ENCODE measurements at places on chromosomes 11 and 22. TPM values are rescaled to one million over a fixed set of nuclear protein-coding genes. Genes with fewer than 3 reads are reported as not detected.

CTSC gene
- total RNA-seq = 236 TPM

SYT8 gene
- total RNA-seq = not detected

MYO7A gene
- not detected for total RNA-seq

GRK2 gene
- 41.8 TPM for total RNA-seq

BEST1 gene
- total RNA-seq = 1.7 TPM

GAL3ST1 gene
- 0.17 TPM for total RNA-seq

GGTLC3 gene
- total RNA-seq = not detected

CPT1B gene
- 0.17 TPM for total RNA-seq

MUC2 gene
- not detected for total RNA-seq

IL17REL gene
- not detected for total RNA-seq

BACE1-AS gene
- total RNA-seq = 2.2 TPM

PNPLA5 gene
- total RNA-seq = not detected

FTH1 gene
- total RNA-seq = 797 TPM

SLC15A3 gene
- total RNA-seq = 3.4 TPM

INS gene
- not detected for total RNA-seq

ELMOD1 gene
- total RNA-seq = 0.17 TPM

MIOX gene
- not detected for total RNA-seq

CALCA gene
- total RNA-seq = not detected

All from bronchus fibroblast of lung (primary cell).